ENCODE measurements at places on chromosomes 12 and 14. TPM values are rescaled to one million over a fixed set of nuclear protein-coding genes. Genes with fewer than 3 reads are reported as not detected.

PTCSC3 gene
- total RNA-seq, result not detected

KRT80 gene
- 0.09 TPM for total RNA-seq

- H3K27me3 ChIP-seq, result no peaks in the 10 kb centered on the region
- no peak overlapping the region for H3K4me3 ChIP-seq
- no peak for DNase-seq
- no peak overlapping the region for H3K27ac ChIP-seq
These were observed 397.7 kb upstream of the RGS6 start for GRCh38 chr14:71534506-71534905.

PMEL gene
- total RNA-seq, result not detected

DNA sequence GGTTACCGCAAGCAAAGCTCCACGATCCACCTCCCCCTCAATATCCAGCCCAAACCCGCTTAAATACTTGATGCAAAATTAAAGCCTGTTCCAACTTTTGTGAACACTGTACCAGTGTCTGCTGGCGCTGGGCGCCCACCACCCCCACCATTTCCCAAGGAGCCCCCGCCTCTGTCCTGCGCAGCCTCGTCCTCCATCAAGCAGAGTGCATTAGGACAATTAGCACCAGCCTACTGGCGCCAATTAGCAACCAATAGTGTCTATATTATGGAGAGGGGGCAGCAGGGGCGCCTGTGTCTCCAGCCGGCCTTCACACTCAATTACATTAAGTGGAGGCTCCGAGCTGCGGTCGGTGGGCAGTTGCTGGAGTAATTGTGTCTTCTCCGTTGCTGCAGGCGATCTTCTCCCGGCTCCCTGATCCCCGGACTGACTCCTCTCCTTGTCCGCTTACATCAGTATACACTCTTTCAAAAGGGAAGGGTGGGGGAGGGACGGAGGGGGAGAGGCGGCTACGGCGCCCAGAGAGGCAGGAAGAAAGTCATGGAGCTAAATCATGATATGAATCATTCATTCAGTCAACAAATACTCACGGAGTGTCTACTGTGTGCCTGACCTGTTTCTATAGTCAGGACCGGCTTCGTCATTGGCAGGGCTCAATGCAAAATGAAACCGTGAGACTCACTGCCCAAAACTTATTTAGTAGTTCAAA is 707.3 kb downstream of the MED13L start:
- H3K4me3 ChIP-seq, result no peak overlapping the region
- H3K36me3 ChIP-seq, result no peaks in the 10 kb centered on the region
- H3K27me3 ChIP-seq, result no peaks in the 10 kb centered on the region
- H3K4me1 ChIP-seq, result no peaks in the 10 kb centered on the region
- H3K27ac ChIP-seq, result no peak overlapping the region

DNA sequence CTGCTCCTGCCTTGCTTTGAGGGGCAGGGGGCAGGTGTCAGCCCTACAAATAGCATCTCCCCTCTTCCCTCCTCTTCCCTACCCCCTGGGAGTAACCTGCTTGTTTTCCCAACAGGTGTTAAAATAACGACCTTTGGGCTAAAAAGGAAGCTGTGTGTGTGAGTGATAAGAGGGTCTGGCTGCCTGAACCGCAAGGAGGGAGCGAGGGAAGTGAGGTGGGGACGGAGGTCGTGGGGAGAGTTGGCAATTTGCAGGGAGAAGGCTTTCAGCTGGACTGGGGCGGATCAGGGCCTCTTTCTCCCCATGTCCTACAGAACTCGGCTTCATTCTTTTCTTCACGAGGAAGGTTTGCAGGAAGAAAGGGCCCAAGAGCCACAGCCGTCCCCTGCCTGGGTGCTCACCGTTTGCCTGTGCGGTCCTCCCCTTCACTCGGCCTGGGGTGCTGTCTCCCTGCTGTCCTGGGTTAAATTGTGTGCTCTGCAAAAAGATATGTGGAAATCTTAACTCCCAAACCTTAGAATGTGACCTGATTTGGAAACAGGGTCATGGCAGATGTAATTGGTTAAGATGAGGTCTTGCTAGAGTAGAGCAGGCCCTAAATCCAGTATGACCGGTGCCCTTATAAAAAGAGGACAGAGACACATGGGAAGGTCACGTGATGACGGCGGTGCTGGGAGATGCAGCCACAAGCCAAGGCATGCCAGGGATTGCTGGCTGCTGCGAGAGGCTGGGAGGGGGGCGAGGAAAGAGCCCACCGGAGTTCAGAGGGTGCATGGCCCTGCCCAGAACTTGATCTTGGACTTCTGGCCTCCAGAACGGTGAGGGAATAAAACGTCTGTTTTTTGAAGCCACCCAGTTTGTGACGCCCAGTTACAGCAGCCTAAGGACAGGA is 38.7 kb upstream of the NCOR2 start:
- DNase-seq, result no peak
- no peaks in the 10 kb centered on the region for H3K36me3 ChIP-seq
- no peak overlapping the region for H3K4me3 ChIP-seq
- no peak overlapping the region for H3K27ac ChIP-seq

All from T-cell (primary cell).